ENCODE measurements at places on chromosomes 3 and 15.

GRCh38 chr3:56557831-56558170 is 826 bp downstream of the CCDC66 start:
- no peak for DNase-seq

DNA sequence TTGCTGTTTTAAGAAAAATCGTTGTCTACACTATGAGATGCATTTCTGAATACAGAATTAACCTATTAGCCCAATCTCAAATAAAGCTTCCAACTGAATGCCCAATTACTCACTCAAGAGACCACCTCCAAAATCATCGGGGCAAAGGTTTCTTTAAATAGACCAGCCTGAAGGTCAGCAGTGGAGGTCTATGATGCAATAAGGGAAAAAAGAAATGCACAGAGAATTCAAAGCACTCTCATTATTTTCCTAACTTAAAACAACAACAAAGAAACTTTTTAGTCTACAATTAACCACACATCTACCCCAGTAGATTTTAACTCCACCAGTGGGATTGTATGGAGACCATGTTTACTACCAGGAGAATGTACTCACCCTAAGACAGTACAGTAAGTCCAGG is 657.7 kb upstream of the CCDC54 start:
- no peak for DNase-seq

DNA sequence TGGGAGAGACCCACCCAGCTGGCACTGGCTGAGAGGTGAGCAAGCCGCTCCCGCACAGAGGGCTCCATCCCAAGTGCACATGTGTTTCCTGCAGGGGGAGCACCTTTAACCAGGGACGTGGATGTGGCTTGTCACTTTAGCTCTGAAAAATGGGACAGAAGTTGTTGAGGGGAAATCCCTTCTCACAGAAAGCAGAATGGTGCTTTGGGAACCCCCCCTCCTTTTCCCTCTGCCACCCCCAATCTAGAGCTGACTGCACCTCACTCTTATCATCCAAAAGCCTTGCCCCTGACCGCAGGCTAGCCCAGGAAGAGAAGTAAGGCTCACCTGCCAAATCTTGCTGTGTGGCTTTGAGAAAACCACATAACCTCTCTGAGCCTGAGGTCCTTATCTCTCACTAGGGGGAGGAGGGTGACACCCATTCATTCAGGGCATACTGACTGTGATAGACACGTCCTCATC is 77.9 kb downstream of the RPN1 start:
- DNase-seq: no peak

GRCh38 chr3:33145901-33146580 is 32.2 kb downstream of the CRTAP start:
- no peak for DNase-seq

GRCh38 chr15:50059203-50059772 is 59.7 kb downstream of the ATP8B4 start:
- DNase-seq: no peak

GRCh38 chr3:196073255-196073753 is 8.6 kb downstream of the TFRC start:
- DNase-seq: peak; percentile 58

- DNase-seq: no peak
Observed at GRCh38 chr3:157074490-157074889, 85.5 kb downstream of the CCNL1 start.

DNA sequence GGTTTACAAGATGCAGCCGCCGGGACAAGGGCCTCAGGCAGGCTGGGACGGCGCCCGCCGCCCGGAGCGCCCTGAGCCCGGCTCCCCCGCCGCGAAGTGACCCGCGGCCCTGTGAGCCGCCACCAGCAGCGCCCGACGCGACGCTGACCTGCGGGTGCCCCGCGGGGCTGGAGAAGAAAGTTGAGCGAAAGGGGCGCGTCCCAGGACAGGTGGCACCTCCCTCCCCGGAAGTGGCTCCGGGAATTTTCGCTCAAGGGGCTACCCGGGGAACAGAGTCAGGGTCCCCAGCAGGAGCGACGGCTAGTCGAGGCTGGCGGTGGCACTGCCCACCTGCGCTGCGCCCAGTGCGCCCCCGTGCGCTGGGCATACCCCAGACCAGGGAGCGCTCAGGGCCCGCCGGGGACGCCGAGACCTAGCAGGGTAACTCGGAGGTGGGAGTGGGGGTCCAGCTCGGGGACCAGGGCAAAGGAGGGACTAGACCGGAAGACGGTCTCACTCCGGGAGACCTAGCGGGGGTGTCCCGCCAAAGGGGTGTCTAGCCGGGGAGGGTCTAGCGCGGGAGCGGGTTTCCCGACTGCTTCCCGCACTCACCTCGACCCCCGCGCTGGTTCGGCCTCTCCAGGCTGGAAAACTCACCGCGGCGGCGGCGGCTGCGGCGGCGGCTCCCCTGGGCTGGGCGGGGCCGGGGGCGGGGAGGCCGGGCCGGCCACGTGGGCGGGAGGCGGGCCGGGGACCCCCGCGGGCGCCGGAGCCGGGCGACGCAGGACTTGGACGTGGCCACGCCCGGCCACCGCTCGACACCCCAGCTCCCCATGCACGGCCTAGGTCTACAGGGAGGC is 18.4 kb downstream of the SPATA12 start:
- no peak for DNase-seq

DNA sequence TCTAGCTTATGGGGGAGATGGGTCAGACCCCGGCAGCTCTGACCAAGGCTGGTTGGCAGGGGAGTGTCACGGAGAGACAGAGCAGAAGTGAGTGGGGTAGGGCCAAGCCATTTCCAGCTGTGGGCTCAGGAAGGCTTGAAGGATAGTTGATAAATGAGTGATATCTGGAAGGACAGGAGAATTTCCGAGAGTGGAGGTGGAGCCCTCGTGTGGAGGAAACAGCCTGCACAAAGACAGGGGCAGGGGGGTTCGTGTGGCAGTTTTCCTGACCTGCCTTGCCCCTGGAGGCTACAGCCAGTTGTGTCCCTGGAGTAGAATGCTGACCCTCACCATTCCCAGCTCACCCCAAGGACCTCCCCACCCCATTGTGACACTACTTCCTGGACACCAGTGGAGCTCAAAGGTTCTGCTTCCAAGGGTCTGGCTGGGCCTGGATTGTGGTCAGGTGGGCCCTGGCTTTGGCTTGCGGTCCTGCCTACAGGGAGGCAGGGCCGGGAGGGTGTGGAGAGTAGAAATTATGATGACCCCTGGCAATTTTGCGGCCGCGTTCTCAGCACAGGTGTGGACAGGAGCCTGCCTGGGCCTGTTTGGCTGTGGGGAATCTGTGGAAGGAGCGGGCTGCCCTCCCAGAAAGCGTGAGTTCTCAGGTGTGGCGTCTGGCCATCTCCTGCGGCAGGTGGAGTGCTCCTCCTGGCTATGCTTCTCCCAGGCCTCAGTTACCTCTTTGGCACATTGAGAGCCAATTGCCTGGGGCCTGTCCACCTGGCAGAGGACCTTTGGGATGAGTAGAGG is at the start of gene SLC22A14:
Gene SLC22A14, plus strand, starts transcription at position 400 of the 792 bp plus-strand sequence. CDS start 23,733 bp downstream, outside the sequence.
- DNase-seq: no peak

DNA sequence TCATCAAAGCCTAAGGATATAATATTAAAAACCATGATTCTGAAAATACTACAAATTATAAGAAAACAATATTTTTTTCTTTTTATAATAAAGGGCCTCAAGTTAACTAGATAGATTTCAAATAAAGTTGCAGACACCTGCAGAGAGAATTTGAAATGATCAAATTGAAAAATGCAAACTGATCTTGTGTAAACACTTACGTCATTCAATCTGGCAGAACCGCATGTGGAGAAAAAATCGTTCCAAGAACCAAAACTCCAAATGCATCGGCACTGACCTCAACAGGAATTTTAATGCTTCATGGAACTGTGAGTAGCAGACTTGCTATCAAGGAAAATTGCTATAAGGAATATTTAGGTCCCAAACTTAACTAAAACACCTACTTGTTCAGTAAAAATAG is 17.2 kb downstream of the CPA3 start:
- DNase-seq: no peak

DNA sequence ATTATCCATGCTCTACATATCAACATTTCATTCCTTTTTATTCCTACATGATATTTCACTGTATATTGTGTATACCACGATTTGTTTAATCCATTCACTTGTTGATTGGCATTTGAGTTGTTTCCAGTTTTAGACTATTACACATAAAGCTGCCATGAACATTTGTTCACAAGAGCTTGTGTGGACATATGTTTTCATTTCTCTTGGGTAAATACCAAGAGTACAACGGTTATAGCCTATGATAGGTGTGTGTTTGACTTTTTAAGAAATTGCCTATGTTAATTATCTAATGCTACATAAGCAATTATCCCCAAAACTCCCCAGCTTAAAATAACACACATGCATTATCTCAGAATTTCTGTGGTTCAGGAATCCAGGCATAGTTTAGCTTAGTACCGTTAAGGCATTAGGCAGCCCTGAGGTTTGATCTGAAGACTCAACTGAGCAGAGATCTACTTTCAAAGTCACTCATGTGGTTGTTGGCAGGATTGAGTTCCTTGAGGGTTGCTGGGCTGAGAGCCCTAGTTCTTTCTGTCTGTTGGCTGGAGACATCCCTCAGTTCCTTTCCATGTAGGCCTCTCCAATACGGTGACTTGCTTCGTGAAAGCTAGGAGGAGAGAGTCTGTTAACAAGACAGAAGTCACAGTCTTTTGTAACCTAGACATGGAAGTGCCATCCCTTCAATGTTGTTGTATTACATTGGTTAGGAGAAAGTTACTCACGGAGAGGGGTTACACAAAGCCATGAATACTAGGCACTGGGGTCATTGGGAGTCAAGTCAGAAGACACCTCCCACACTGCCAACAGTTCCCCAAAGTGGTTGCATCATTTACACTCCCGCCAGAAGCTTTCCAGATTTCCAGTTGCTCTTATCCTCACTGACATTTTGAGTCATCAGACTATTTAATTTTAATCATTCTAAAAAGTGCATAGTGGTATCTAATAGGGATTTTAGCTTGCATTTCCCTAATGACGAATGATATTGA is 21.0 kb upstream of the PCSK6 start:
- DNase-seq: no peak

GRCh38 chr3:24725514-24726255 is 231.0 kb upstream of the THRB start:
- DNase-seq: no peak

GRCh38 chr15:47439146-47440111 is 277.9 kb upstream of the SEMA6D start:
- DNase-seq: no peak

DNA sequence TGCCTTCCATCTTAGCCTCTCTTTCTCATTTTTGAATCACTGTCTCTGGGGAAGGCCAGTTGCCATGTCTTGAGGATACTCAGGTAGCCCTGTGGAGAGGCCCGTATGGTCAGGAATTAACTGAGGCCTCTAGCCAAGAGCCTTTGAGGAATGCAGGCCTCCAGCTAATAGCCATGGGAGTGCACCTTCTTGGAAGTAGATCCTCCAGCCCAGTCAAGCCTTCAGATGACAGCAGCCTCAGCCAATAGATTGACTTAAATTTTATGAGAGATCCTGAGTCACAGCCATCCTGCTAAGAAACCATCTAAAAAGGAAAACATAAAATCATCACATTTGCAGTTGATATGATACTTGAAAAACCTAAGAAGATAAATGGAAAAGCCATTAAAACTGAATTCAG is 112.5 kb upstream of the BNIP2 start:
- DNase-seq: no peak

- no peak for DNase-seq
Observed at GRCh38 chr3:153008226-153008625, 153.8 kb upstream of the RAP2B start.

DNA sequence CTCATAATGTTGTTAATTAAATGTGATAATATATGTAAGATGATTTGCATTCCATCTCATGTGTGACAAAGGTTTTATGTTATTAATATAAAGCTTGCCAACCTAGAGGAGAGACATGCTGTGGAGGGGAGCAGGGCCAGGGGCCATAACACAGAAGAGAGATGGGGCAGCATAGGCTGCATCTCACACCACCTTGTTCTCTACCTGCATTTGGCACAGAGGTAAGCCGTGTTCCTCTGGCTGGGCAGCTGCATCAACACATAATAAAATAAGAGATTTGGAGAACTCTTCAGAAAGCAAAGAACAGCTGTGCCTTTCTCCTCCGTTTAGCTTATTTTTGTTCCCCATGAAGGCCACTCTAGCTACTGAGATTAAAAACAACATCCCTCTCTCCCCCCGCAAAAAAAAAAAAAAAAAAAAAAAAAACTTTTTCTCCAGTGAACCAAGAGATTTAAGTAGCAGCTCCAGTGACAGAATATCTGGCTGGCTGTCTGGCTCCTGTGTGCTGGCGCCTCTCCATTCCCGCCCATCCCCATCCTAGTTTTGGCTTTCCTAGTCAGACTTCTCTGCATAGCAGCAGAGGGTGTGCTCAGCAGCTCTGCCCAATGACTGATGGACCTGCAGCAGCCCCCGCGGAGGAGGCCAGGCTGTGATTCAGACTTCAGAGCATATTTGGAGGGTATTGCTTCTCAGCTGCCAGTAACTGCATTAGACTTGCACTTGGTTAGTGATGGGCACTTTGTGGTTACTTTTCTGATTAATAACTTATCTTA is 52.2 kb upstream of the STXBP5L start:
- no peak for DNase-seq

GRCh38 chr3:100775226-100775625 is 65.9 kb downstream of the TFG start:
- no peak for DNase-seq

DNA sequence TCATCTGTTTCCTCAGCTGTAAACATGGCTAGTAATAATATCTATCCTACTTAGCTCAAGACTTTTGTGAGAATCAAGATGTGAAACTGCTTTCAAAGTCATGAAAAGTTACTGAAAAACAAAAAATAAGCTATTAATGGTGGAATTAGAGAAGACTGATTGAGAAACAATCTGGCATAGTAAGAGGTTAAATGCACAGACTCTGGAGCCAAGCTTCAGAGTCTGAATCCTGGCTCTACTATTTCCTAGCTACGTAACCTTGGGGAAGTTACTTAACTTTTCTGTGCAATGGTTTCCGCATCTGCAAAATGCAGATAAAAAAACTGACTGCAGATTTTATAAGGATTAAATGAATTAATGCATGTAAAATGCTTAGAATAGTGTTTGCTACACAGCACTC is 28.8 kb downstream of the LRRFIP2 start:
- DNase-seq: no peak

DNA sequence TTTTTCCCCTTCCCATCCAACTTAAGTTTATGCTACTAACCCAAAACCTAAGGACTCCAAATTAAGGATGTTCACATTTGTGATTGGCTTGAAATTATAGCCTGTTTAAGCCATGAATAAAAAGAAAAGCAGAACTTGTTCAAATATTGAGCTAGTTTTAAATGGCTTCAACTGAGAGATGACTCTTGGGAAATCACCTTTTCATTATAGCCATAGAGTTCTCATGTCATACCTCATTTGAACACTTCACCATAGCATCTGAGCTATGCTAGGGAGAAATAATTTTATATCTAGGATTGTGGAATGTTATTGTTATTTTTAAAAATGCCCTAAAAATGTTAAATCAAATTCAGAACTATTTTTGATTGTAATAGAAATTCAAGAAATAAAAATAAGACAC is 409.2 kb upstream of the RARB start:
- no peak for DNase-seq

- no peak for DNase-seq
Observed at GRCh38 chr3:133273346-133273745, 126.5 kb upstream of the BFSP2 start.

DNA sequence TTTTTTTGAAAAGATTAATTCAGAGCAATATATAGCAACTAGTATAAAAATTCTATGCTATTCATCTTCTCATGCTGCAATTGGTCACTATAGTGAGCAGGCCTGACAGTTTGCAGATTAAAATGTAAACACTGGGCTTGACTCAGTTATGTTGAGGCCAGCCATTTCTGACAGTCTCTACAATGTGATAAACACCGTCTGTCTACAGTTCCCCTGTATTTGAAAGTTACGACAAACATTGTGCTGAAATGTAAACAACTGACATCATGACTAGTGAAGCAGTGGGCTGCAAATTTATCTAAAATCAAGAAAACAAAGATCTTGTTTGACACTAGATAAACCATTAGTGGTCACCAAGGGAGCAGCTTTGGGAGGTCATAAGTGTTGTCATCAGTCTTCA is 197.4 kb downstream of the ISL2 start:
- no peak for DNase-seq
